ENCODE measurements at places on chromosomes 6 and 20.
A peak's percentile ranks its signal among the peaks of the same experiment; 100 is the strongest.

- DNase-seq = no peak
Observed at GRCh38 chr6:168134560-168135201, 55.7 kb upstream of the FRMD1 start.

- DNase-seq = no peak
Observed at GRCh38 chr6:30206799-30207618, 6.2 kb downstream of the TRIM26 start.

DNA sequence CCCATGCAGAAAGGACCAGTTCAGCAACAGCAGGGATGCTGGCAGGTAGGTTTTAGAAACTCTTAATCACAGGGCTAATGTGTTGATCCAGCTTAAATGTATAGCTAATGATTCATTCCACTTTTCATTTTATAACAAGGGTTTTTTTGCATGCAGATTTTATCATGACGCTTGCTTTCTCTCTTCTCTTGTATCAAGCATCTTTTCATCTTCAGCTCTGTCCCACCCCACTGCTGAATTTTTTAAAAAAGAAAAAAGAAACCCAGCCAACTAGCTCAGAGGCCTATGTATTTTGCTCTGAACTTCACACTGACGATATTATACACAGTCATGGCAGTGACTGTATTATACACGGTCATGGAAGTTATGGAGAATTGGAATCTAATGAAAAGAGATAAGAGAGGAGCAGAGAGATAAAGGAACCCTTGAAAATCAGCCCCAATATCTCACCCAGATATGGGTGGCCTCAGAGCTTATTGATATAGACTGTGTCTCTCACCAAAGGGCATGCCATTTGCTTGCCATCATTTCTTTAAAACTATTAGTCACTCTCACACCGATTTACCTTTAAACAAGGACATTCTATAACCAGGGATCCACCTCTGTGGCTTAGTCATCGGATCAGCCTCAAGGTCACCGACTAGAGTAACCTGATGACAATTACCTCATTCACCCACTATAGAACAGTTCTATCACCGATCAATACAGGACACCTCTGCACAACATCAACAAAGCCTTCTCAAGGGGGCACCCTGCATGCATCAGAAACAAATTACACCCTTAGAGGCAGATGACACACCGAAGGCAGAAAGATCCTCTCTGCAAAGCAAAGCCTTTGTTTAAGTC, 222.0 kb downstream of the ATXN1 start:
- DNase-seq = no peak

GRCh38 chr6:100228834-100229441, 234.9 kb upstream of the MCHR2 start:
- DNase-seq = no peak

DNA sequence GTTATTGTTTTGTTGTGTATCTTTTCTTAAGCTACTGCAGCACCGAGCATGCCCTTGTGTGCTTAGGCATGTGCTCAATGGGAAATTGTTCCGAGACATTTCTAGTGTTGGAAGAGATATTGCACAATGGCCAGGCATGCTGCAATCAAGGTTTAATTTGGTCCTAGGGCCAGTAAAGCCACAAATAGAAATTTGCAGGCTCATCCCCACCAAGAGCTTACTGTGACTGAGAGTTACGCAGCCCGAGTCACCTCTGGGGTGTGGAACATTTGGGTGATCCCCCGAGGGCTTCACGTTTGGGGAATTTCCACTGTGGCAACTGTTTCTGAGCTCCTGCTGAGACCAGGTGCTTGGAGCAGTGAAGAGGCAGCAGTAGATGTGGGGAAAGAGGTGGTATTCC, 65.8 kb downstream of the ADTRP start:
- DNase-seq = no peak

DNA sequence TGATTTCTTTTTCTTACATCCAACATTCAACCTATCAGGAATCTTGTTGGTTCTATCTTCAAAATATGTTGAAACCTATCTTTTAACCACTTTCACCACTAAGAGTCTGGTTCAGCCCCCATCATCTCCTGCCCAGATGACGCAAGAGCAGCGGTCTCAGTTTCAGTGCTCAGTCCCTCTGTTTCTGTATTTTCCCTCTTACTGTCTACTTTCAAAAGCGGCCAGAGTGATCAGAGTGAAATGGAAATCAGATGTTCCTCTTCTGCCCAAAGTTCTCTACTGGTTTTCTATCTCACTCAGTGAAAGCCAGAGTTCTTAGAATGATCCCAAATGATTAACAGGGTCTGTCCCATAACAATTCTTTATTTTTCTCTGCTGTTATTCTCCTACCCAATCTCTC, 147.9 kb upstream of the PDE7B start:
- no peak for DNase-seq

DNA sequence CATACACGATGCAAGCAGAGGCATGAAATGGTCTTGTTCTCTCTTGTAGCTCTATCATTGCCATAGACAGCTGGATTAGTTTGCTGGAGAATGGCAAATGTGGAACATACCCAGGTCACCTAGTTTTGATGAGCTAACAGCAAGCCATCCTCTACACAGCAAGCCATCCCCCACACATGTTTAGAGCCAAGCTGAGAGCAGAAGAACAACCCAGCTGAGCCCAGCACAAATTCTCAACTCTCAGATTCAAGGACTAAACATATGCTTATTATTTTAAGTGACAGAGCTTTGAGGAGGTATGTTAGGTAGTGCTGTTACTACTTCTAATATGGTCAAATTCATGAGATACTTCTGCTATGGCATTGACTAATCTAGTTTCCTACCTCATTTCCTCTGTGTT, 230.3 kb downstream of the OTOR start:
- no peak for DNase-seq

GRCh38 chr6:4270001-4270400, 134.6 kb upstream of the ECI2 start:
- no peak for DNase-seq

DNA sequence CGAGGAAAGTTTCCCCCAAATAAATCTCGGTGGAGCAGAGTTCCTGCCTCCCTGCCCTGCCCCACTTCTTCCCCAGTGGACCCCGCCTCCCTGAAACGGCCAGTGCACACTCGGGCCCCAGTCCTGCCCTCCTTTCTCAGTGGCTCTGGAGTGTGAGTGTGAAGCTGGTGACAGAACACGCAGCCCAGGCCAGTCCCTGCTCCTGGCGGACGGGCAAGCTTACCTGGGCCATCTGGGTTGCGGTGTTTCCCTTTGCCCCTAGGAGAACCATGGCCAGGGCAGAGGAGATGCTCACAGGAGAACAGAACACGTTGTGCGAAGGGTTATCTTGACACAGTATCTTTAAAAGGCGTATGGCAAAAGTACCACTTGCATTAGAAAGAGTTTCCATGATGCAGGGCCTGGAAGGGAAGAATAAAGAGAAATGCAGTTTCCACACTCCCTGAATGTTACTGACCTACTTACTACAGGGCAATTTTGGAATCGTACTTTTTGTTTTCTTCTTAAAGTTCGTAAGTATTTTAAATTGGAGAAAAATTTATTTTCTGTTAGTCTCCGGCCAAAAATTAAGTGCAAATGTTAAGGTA, 2.8 kb downstream of the SERPINB9 start:
- no peak for DNase-seq

- no peak for DNase-seq
Observed at GRCh38 chr20:44702776-44703175, 12.4 kb upstream of the CCN5 start.

DNA sequence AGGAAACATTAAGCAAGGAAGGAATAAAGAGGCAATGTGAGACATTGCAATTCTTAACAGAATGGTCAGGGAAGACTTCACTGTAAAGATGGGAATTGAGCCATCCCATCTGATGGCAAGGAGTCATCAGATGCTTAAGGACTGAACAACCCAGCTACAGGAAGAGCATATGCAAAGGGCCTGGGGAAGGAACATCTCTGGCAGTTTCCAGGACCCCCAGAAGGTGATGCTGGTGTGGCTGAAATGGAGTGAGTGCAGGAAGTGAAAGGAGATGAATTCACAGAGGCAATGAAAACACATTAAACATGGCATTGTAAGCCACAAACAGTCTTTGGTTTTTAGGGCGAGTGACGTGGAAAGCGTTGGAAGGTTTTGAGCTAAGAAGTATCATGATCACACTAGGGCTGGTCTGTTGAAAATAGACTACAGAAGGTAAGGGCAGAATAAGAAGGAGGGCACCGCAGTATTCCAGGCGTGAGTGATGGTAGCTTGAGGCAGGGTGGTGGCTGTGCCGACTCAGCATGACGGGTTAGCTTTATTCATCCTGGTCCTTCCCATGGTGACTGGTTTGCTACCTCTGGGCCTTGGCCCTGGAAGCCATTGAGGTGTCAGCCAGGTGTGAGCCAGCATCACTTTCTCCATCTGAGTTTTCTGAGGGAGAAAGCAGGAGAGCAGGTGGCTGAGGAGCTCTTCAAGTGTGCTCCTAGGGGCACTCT, 6.8 kb downstream of the BTN2A1 start:
- DNase-seq = no peak

GRCh38 chr20:2521369-2522305, 12.9 kb upstream of the ZNF343 start:
- DNase-seq = no peak

GRCh38 chr20:17169585-17170136, 57.2 kb upstream of the PCSK2 start:
- DNase-seq = no peak

- no peak for DNase-seq
Observed at GRCh38 chr6:168607272-168608112, 166.5 kb downstream of the SMOC2 start.

- DNase-seq = no peak
Observed at GRCh38 chr6:3341467-3341866, 82.7 kb downstream of the PSMG4 start.

- DNase-seq = peak; percentile 77
Observed at GRCh38 chr6:39416728-39417127, 94.2 kb upstream of the KCNK16 start.

GRCh38 chr6:138017166-138017757, 90.0 kb downstream of the PERP start:
- no peak for DNase-seq

DNA sequence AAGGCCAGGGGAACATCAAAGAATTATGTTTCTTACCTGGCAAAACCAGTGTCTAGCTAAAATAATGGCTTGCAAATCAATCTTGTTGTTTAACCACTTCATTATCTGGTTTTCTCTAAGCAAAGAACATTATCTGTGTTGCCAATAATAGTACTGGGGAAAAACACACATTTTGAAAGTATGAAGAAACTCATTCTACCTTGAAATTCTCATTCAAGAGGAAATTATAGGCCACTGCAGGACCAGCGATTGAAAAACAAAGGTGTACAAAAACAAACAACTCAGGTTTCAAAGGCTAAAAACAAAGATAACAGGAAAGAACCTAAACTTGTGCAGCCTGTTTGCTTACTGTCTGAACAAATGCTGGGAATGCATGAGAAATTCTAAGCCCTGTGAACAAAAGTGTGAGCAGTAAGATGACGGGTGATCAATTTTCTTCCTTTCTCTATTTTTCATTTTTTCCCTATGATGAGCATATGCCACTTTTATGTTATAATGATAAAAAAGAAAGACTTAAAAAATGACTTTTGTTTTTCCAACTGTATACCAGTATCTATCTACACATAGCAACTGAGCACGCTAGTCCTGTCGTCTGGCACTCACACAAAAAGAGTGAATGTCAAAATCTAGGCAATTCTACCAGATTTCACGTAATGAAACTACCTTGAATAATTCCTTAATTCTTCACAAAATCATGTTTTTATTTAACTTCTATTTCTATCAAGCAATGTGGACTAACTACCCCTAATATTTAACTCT, 117.9 kb downstream of the SGK1 start:
- DNase-seq = no peak

- no peak for DNase-seq
Observed at GRCh38 chr6:32190911-32191677, 1.1 kb upstream of the PBX2 start.

DNA sequence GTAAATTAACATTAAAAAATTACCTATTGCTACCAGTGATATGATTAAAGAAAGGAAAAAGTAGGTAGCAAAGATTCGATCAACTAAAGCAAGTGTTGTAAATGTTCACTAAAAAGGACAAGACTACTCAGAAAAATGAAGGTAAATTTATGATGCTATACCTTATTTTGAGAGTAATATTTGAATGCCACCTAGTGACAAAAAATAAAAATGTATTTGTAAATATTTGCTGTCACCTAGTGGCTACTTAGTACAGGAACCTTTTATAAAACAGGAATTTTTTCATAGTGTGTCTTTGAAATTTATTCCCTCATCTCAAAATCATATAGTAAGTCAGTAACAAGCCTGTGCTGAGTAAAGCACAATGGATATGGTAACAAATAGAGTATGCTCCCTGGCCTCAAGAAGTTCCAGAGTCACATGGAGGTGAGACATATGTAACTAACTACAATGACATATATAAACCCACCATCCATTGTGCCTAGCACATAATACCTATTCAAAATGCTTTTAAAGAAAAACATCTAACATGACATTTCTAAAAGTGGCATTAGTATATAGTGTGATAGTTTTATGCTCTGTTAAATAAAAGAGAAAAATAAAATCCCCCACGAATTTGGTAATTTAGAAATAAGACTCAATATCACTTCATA, 193.1 kb upstream of the SIM1 start:
- DNase-seq = no peak

GRCh38 chr6:159948199-159948598, 20.7 kb upstream of the IGF2R start:
- no peak for DNase-seq

DNA sequence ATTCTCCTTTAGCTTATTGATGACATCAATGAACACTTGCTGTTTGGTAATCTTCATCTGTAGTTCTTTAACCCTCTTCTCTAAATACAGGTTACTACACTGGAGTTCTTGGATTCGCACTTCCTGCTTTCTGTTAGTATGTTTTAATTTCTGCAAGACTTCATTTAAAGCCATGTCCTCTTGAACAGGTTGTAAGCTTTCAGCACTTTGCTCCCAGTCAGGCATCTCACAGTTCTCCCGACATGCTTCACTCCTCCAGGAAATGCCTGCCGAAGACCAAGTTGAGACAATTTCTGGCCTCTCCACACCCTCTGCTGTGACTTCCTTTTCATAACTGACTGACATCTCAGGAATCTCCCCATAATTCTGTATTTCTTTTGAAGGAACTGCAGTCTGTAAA, 15.8 kb downstream of the CAGE1 start:
- DNase-seq = no peak

- DNase-seq = no peak
Observed at GRCh38 chr6:142845624-142846458, 99.1 kb downstream of the HIVEP2 start.

- no peak for DNase-seq
Observed at GRCh38 chr20:56595746-56596475, 33.2 kb upstream of the TFAP2C start.

GRCh38 chr6:99590728-99591672, 15.6 kb upstream of the PRDM13 start:
- DNase-seq = no peak

DNA sequence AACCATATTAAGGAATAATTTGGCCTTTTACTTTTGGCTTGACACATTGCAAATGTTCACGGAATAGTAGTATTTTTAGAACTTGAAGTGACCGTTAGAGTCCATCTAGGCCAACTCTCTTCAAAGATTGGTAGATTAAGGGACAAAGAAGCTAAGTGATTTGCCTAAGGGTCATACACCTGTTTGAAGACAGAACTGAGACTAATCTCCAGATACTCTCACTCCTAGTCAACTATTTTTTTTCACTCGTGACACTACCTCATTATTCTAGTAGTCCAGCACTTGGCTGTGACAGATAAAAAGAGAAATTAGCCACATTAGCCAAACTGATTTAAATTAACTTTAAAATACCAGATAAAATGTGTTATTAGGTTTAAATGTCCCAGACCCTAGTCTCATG, 10.6 kb downstream of the ACSS2 start:
- no peak for DNase-seq
